ENCODE measurements at places on chromosomes 1 and 21.

- no peak for DNase-seq
These were observed 149.9 kb upstream of the IGSF21 start for GRCh38 chr1:17957588-17958267.

GRCh38 chr1:172599912-172600311 lies 59.0 kb upstream of the FASLG start:
- no peak for DNase-seq

- DNase-seq = no peak
These were observed 62.1 kb downstream of the PIK3R3 start for GRCh38 chr1:46070164-46070814.

- DNase-seq = peak; percentile 99
These were observed 60.8 kb downstream of the MEF2D start for GRCh38 chr1:156439777-156440183.

GRCh38 chr1:58931756-58932155 lies 147.9 kb upstream of the JUN start:
- DNase-seq = no peak

DNA sequence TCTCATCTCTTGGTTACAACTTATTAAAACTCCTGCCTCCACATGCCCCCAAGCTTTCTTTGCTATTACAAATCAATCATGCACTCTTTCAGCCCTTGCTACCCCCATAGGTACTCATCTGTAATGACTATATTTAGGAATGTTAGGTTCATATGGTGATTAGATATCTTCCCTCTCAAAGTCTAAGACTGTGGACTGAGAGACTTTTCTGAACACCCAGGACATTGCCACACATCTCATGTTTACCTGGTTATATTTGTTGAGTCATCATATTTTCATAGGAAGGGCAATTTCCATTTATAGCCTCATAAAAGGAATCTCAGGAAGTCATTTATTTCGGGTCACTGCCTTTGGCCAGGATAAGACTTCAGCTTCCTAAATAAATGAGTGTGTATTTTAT lies 81.5 kb upstream of the LPGAT1 start:
- DNase-seq = no peak

DNA sequence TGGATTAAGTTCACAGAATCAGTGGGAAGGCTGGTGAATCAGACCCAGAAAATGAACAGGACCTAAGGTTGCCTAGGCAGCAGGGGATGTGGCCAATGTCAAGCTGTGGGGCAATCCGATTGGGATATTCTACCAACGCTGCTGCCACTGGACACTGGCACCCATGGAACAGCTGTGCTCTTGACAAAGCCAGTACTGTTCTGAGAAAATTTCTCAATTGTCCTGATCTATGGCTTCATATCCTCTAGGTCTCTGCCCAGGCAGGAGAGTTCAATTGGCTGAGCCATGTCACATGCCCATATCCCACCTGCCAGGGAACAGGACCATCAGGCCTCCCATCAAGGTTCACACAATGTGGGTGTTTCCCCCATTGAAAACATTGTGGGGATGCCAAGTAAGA lies 6.2 kb downstream of the TACSTD2 start:
- no peak for DNase-seq

GRCh38 chr21:38793926-38794713 lies 11.6 kb upstream of the ETS2 start:
- no peak for DNase-seq

GRCh38 chr1:222712253-222713090 lies at the start of the genes AIDA and BROX:
AIDA (minus strand) TSS chr1:222712491; CDS start chr1:222712317, 174 bp downstream.
BROX (plus strand) TSS chr1:222712564; CDS start chr1:222715700, 3,136 bp downstream.
- DNase-seq = peak; percentile 93

GRCh38 chr1:42733415-42734200 lies 6.4 kb downstream of the CLDN19 start:
- DNase-seq = no peak
